ENCODE measurements at places on chromosomes 2 and 18. TPM values are rescaled to one million over a fixed set of nuclear protein-coding genes. Genes with fewer than 3 reads are reported as not detected.

IL1RL1 gene
- under 0.01 TPM for total RNA-seq

MPHOSPH10 gene
- total RNA-seq, result 17.4 TPM

STPG4 gene
- 0.17 TPM for total RNA-seq

UGT1A9 gene
- total RNA-seq, result not detected

CHCHD5 gene
- total RNA-seq, result 5.6 TPM

CAVIN2 gene
- total RNA-seq, result 413 TPM

CCDC178 gene
- not detected for total RNA-seq

FRZB gene
- 0.43 TPM for total RNA-seq

NYAP2 gene
- total RNA-seq, result not detected

MAP3K19 gene
- not detected for total RNA-seq

SKOR2 gene
- total RNA-seq, result not detected

WDSUB1 gene
- 6.8 TPM for total RNA-seq

ALKAL2 gene
- total RNA-seq, result not detected

GALR1 gene
- not detected for total RNA-seq

MOCOS gene
- 0.54 TPM for total RNA-seq

HOXD10 gene
- 8.2 TPM for total RNA-seq

ANKRD23 gene
- 2.0 TPM for total RNA-seq

CYRIA gene
- total RNA-seq, result 33.6 TPM

AMER3 gene
- total RNA-seq, result not detected

ST6GAL2 gene
- total RNA-seq, result under 0.01 TPM

GKN1 gene
- not detected for total RNA-seq

PLGLB1 gene
- 1.7 TPM for total RNA-seq

ZBTB7C gene
- total RNA-seq, result not detected

XIRP2 gene
- under 0.01 TPM for total RNA-seq

C18orf54 gene
- 4.3 TPM for total RNA-seq

GPC1 gene
- total RNA-seq, result 11.4 TPM

OTOF gene
- 2.5 TPM for total RNA-seq

APLF gene
- 6.9 TPM for total RNA-seq

ASXL3 gene
- under 0.01 TPM for total RNA-seq

FMNL2 gene
- 50.0 TPM for total RNA-seq

ABHD1 gene
- total RNA-seq, result not detected

LYG2 gene
- not detected for total RNA-seq

ITGB6 gene
- not detected for total RNA-seq

OTX1 gene
- 0.11 TPM for total RNA-seq

RAB6C gene
- total RNA-seq, result not detected

CHRNG gene
- not detected for total RNA-seq

SCG2 gene
- under 0.01 TPM for total RNA-seq

RIOK3 gene
- 78.0 TPM for total RNA-seq

POMC gene
- total RNA-seq, result 0.54 TPM

ASTL gene
- not detected for total RNA-seq

MOGAT1 gene
- total RNA-seq, result not detected

ABCB11 gene
- total RNA-seq, result not detected

All from dermis lymphatic vessel endothelial cell (primary cell).